Brain pericyte (primary cell): ENCODE measurements at places on chromosomes 4 and X.

DNA sequence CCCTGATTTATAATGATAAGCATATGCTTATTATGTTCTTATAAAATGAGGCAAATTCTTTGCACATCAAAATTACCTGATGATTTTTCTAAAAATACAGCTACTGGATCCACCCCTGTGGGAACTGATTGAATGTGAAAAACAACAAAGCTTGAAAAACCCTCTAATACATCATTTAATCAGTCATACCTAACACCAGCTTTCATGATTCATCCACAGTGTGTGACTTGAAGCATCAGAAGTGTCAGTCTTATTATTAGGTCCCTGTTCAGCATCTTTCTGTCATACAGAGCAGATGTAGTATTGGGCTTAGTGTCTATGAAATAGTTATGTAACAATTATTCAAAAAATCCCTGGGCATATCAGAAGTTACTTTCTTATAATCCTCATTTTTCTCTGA is 671.3 kb upstream of the GALNT7 start:
- DNase-seq: no peak

- DNase-seq: no peak
Measured at GRCh38 chr4:16865209-16865896, 33.1 kb downstream of the LDB2 start.

- DNase-seq: no peak
Measured at GRCh38 chrX:47593522-47593921, 11.3 kb downstream of the TIMP1 start.

- no peak for DNase-seq
Measured at GRCh38 chrX:53262189-53262917, 19.0 kb downstream of the IQSEC2 start.

GRCh38 chr4:128521648-128522111 is 234.1 kb upstream of the PGRMC2 start:
- DNase-seq: no peak

GRCh38 chr4:109298279-109299010 is 4.0 kb downstream of the COL25A1 start:
- DNase-seq: no peak

DNA sequence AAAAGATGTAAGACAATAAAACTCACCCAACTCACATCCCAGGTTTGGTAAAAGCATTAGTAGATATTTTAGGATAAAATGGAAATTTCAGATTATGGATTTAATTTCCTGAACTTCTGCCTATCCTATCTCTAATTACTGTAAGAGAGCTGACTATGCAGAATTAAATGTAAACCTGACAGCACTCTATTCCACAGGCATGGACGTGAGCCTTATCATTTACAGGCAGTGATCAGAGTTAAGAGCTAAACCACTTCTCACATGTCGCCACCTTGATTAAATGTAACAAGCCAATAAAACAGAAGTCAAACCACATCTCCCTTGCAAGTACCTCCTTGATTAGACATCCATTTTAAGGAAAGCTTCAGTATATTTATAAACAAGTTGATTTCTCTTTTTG is 97.5 kb upstream of the CBR4 start:
- DNase-seq: no peak

DNA sequence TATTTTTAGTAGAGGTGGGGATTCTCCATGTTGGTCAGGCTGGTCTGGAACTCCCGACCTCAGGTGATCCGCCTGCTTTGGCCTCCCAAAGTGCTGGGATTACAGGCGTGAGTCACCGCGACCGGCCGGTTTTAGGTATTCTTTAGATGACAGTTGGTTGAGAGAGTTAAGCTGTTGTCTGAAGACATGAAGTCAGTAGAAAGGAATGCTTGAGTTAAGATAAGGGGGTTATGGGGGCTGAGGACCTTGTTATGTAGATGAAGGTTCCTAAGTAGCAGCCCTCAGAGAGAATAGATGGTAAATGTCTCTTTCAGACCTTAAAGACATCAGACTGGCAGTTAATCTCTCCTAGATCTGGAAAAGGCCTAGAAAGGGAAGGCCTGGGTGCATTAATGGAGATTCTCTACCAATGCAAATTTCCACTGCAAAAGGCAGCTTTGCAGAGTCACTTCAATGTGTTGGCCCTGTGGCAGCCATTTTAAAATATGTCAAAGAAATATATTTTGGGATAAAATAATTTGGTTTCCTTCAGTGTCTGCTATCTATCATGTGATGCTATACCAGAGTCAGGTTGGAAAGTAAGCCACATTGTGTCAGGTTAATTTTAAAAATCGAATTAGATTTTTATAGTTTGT is 6.4 kb upstream of the ZNF674 start:
- DNase-seq: no peak

GRCh38 chr4:155675709-155676429 is 9.2 kb downstream of the GUCY1A1 start:
- DNase-seq: no peak

DNA sequence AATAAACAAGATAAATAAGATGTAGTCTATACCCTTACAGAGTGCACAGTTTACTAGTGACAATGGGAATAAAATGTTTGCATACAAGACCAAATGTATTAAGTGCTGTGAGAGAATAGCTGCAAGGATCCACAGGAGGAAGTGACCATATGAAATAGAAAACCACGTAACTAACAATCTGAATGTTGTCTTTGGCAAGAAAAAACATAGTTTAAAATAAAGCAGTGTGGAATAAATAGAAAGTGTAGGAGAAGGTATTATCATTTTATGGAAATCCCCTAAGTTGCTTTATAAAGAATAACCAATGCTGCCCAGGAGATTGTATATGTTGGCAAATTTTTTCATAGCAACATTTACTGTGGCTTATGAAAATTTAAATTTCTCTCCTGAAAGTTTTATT is 116.1 kb downstream of the PCDH7 start:
- DNase-seq: no peak

GRCh38 chrX:12970691-12971202 is 4.2 kb upstream of the TMSB4X start:
- no peak for DNase-seq

GRCh38 chr4:24380957-24381665 is 203.2 kb downstream of the DHX15 start:
- no peak for DNase-seq

- no peak for DNase-seq
Measured at GRCh38 chr4:5256421-5256820, 205.1 kb downstream of the STK32B start.

- DNase-seq: no peak
Measured at GRCh38 chr4:55158957-55159356, 33.6 kb upstream of the KDR start.

GRCh38 chr4:71130827-71131603 is 137.6 kb downstream of the DCK start:
- DNase-seq: no peak

DNA sequence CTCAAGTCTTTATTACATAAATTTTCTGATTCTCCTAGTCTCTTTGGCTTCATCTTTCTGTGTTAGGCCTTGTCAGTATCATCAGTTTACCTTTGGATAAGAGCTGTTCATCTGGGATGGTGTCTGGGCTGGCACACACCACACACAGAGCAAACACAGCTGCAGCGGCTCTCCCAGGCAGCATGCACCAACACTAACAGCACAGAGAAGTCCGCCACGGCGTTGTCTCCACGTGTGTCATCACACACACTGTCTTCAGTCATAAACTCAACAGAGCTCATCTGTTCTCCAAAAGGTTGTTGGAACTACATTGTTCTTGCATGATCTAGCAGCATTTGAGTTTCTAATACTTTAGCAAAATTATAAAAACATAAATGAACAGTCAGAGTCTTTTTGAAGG is 851.9 kb upstream of the FRG1 start:
- no peak for DNase-seq

DNA sequence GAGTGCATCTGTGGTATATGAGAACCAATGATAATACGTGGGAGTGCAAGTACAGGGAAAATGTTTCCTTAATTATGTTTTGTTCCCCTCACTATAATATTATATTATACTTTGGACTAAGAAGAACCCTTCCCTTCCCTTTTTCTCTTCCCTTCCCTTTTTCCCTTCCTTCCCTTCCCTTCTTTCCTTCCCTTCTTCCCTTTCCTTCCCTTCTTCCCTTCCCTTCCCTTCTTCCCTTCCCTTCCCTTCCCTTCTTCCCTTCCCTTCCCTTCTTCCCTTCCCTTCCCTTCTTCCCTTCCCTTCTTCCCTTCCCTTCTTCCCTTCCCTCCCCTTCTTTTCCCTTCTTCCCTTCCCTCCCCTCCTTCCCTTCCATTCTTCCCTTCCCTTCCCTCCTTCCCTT is 36.9 kb upstream of the VSIG4 start:
- DNase-seq: no peak

DNA sequence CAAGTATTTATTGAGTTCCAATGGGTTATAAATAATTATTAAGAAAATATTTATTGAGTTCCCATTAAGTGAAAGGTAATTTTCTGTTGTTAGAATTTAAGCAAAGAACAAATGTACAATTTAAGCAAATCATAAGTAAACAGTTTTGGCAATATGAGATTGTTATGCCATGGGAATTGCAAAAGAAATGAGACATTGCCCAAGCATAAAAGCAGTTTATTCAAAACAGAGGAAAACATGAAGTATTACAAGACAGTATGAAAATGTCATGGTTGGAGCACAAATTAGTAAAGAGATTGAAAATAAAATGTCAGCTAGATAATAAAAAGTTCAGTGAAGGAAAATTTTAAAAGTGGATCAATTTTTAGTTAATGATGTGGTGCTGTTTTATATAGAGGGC is 706.1 kb upstream of the EPHA5 start:
- DNase-seq: no peak

- no peak for DNase-seq
Measured at GRCh38 chr4:151887031-151887815, 126.4 kb upstream of the GATB start.

- no peak for DNase-seq
Measured at GRCh38 chr4:7539659-7540058, 104.9 kb upstream of the PSAPL1 start.

- DNase-seq: no peak
Measured at GRCh38 chr4:75633846-75634245, 3.5 kb upstream of the CDKL2 start.

DNA sequence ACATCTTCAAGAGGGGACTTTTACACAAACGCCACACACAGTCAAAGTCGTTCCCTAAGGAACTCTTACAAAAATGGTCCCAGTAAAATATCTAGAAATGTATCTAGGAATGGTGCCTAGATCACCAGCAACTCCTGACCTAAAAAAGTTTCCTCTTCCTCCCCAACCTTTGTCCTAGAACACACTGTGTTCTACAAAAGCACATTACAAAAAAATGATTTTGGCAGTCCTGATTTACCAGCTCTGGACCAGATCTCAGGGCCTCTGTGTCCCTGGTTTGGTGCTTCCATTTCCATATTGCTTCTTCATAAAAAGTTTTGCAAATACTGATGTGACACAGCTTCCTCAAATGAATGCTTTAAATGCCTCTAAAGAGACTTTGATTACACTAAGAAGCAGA is 55.0 kb downstream of the LNX1 start:
- no peak for DNase-seq

GRCh38 chrX:63275127-63275526 is 76.0 kb downstream of the SPIN4 start:
- DNase-seq: no peak

DNA sequence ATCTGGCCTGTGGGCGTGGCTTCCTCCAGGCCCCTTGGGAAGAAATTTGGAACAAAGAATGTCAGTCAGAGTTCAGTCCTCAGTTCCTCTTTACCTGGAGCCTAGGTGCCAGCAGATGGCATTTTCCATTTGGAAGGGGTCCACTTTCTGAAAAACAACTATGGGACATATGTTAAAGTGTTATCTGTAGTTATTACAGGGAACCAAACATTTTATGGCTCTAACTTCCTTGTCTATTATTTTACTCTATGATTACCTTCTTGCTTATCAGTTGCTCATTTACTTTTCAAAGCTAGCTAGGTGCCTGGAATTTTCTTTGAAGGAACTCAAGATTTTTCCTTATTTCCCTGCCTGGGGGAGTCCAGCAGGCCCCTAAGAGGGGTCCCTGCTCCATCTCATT is 159.8 kb upstream of the PUDP start:
- DNase-seq: no peak

DNA sequence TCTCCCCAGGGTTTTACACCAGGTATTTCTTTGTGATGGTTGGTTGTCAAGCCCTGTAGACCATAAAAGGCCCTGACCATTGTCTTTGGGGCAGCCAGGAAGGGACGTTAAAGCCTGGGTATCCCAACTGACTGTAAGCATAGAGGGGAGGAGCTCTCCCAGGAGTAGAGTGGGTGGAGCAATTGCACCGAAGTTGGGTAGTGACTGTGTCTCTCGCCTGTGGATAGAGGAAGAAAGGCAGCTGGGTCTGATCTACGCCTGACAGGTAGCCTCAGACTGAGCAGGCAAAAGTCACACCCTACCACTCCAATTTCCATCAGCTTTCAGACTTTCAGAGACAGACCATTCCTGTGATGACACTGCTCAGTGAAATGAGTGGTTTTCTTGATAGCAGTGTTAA is 123.3 kb downstream of the KLHL8 start:
- DNase-seq: no peak

DNA sequence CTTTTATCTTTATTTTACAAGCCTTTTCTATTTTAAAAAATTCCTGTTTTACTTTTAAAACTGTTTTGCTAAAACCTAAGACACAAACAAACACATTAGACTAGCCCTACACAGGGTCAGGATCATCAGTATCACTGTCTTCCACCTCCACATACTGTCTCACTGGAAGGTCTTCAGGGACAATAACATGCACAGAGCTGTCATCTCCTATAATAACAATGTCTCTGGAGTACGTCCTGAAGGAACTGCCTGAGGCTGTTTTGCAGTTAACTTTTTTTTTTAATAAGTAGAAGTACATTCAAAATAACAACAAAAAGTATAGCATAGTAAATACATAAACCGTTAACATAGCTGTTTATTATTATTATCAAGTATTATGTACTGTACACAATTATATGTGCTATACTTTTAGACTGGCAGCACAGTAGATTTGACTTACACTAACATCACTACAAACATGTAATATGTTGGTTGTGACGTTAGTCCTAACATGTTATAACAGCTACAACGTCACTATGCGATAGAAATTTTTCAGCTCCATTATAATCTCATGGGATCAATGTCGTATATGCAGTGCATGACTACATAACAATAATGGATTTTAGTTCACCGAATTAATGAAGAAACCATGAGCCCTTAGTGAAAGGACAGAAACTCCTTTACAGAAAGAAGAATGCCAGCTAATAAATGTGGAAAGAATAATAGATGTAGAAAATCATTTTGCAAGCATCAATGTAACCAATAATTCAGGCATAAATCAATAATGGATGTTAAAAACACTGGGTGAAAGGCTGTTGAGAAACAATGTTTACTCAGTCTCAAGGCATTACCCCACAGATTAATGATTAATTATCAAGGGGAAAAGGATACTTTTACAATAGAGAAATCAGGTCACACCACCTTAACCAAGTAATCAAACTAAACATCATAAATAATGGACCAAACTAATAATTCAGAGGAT is 49.2 kb downstream of the FBXW7 start:
- DNase-seq: no peak
